ENCODE measurements at places on chromosomes 2 and 18.

- no peak for DNase-seq
Measured at GRCh38 chr2:60819936-60820335, 61.4 kb upstream of the REL start.

GRCh38 chr2:111990375-111990774, 64.7 kb upstream of the TMEM87B start:
- no peak for DNase-seq

GRCh38 chr2:106869512-106870275, 16.3 kb downstream of the ST6GAL2 start:
- no peak for DNase-seq

- DNase-seq = no peak
Measured at GRCh38 chr18:23243816-23244215, 108.5 kb downstream of the CABLES1 start.
